ENCODE measurements at places on chromosomes 1 and 21.

GRCh38 chr1:212610575-212610967, 2.0 kb downstream of the ATF3 start:
- no peak for DNase-seq

DNA sequence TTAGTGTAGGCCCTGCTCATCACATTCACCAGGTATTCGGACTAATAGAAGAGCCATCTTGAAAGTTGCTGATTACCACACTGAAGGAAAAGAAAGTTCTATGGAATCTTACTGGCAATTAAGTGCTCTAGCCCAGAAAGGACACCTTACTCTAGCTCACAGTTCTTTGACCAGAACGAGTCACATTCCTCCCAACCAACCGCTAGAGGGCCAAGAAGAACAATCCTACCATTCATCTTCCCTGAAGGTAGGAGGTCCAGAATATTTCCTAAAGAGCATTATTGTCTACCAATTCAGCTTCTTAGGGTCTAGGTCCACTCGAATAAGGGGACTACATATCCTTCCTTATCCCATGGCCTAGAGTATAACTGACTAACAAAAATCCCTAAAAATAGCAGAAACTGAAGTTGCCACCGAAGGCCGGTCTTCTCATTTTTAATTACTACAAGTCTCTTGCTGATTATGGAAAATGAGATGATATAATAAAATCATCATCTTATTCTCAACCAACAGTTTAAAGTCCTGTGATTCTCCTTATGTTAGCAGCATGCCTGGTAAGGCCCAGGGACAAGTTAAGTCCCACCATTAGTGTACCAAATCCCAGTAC, 2.7 kb upstream of the FMO1 start:
- no peak for DNase-seq

GRCh38 chr1:101188331-101188730, 48.5 kb upstream of the S1PR1 start:
- no peak for DNase-seq

GRCh38 chr1:29812408-29813135, 576.2 kb downstream of the PTPRU start:
- no peak for DNase-seq

DNA sequence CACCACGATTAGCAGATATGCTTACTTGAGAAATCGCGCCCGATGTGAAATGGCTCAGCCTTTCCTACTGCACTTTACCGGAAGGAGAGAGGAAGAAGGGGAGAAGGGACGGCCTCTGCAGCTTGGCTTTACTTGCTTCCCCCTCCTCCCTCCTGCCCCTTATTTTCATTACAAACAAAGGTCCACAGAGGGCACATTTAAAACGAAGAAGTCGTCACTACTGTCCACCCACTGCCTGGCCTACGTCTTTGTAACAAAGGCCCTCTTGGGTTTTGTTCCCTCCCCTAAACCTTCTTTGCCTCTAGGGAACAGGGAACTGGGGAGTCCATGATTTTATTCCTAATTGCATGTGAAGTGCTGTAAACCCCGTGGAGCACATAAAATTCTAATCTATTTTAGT, 308.5 kb downstream of the LMX1A start:
- DNase-seq: no peak

GRCh38 chr1:192303029-192303428, 13.8 kb upstream of the RGS21 start:
- DNase-seq: no peak

- no peak for DNase-seq
These were observed 318.0 kb downstream of the TPR start for GRCh38 chr1:186057086-186057485.

- DNase-seq: no peak
These were observed 15.9 kb upstream of the CEP350 start for GRCh38 chr1:179938752-179939151.

GRCh38 chr1:31708324-31708723, 4.5 kb upstream of the COL16A1 start:
- no peak for DNase-seq

GRCh38 chr1:217617126-217617525, 13.8 kb downstream of the GPATCH2 start:
- DNase-seq: no peak

GRCh38 chr1:85061711-85062424, 13.6 kb upstream of the MCOLN3 start:
- peak; percentile 85 for DNase-seq

GRCh38 chr1:74328851-74329250, 93.7 kb downstream of the TNNI3K start:
- no peak for DNase-seq

DNA sequence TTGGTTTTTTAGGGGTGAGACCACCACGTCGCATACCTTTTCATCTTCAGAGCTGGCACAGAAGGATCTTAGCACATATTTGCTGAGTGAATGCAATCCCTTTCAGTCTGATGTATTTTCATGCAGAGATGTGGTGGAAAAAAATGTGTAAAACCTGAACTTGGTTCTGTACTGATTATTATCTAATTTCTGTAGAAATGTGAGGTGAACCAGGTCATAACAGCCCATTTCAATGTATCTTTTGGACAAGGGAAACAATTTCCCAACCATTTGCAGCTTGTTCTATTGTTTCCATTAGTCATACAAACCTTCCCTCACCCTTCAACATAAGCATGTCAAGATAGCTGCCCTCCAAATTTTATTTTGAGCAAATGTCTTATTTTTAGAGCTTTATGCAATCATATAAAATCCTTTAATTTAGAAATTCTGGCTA, 46.8 kb upstream of the RUNX1 start:
- DNase-seq: no peak

- no peak for DNase-seq
These were observed 21.6 kb upstream of the DIP2A start for GRCh38 chr21:46437096-46437498.

DNA sequence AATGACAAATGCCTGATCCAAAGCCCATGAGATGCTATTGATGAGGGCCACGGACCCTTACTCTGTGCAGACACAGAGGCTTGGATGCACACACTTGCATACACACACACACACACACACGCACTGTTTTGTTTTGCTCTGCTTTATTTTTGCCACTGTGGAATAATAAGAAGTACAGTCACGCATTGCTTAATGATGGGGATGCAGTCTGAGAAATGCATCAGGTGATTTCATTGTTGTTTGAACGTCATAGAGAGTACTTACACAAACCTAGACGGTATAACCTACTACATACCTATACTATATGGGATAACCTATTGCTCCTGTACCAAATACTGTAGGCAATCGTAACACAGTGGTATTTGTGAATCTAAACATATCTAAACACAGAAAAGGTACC, 104.4 kb downstream of the RHOU start:
- no peak for DNase-seq

- no peak for DNase-seq
These were observed 37.7 kb downstream of the IGFN1 start for GRCh38 chr1:201228011-201228983.

DNA sequence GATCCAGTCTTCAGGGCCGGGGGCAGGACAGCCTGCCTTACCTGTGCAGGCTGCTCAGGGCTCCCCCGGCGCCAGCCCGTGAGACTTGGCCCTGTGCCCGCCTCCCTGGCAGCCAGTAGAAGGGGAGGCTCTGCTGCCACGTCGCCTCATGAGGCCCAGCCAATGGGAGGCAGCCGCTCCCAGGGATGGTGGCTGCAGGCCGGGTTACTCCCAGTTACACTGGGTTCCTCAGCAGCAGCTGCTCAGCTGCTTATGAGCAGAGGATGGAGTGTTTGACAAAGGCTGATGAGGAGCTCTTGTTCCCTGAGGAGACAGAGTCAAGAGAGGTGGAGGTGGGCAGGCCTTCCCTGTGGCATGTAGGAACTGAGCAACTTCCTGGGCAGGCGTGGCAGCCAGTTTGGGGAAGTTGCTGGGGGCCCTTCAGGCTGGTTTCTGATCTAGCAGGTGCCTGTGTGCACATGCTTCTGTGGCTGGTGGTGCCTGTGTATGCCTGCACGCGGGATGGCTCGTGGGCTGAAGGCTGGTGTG, 5.5 kb downstream of the MFSD2A start:
- no peak for DNase-seq

DNA sequence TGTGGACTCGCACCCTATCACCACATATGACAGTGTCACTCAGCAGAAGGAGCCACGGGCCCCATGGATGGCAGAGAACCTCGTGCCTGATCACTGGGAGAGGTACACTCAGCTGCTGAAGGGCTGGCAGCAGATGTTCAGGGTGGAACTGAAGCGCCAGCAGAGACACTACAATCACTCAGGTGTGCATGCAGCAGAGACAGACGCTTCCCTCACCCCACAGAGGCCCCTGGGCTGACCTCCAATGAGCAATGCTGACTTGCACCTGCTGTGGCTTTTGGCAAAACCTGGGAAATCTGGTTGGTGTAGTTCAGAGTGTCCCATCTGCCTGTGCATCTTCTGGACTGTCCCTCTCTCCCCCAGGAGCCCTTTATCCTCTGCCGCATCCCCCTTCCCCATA, 51.9 kb downstream of the KIAA1614 start:
- no peak for DNase-seq

GRCh38 chr1:173204693-173205092, 2.4 kb downstream of the TNFSF4 start:
- DNase-seq: no peak

DNA sequence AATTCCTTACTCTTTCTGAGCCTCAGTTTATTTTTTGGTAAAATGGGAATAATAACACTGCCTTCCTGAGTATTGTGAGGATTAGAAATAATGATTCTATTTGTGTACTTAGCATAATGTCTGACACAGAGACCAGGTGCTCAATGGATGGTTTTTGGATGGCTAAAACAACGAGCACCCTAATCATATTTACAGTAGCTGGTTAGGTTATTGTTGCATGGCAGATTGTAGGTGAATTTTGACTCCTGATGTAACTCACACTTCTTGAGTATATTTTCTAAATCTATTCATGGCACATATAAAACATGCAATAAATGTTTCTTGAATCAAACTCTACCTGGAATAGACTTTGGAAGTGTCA, 11.9 kb upstream of the DUSP10 start:
- no peak for DNase-seq

GRCh38 chr1:247114351-247115140, 10.4 kb upstream of the ZNF669 start:
- no peak for DNase-seq

DNA sequence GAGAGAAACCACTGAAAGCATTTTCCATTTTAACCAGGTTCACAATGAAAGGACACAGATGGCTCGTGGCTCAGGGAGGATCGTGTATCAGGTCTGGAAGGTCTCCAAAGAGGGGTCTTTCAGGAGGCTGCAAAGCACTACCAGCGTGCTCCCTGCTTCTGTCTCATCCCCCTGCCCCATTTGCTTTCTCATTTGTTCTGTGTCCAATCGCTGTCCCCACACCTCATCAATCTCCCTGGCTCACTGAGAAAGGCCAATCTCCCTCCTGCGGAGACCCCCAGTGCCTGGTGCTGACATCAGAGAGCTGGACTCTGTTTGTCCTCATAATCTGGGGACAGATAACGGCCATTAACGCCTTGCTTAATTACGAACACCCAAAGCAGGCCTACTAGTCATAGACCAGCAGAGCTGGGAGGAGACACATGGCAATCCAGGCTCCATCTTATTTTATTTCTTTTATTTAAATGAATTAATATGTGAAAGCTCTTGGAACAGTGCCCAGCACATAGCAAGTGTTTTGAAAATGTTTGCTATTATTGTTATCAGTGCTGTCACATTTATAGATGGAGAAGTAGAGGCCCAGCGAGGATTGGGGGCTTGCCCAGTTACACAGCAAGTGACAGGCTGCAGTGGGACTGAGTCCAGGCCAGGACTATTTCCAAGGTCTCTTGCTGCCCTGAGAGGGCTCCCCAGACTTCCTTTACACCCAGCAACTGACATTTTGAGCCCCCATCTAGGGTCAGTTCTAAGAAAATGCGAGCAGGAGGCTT, 341.0 kb upstream of the USP24 start:
- no peak for DNase-seq

DNA sequence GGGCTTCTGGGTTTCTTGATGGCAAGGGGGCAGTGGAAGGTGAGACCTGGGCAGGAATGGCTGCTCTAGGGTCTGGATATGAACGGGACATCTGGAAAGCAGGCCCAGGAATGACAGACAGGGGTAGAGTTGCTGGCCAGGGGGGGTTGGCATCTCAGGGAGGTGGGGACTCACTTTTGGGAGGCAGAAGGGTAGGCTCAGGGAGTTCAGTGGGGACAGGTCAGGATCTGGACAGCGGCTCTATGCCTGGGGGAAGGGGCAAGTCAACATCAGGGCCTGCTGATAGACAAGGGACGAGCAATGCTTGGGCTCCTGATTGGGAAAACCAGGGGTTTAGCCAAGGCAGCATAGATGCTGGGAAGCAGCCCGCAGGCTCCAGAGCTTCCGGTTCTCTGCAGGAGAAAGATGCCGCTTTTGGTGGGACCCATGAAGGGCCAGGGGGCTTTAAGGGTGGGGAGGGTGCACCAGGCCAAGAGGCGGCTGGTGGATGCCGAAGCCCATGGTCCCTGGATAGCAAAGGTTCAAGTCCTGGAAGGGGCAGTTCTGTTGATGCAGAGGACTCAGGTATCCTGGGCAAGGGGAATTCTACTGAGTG, 21.9 kb downstream of the IGFN1 start:
- DNase-seq: no peak

DNA sequence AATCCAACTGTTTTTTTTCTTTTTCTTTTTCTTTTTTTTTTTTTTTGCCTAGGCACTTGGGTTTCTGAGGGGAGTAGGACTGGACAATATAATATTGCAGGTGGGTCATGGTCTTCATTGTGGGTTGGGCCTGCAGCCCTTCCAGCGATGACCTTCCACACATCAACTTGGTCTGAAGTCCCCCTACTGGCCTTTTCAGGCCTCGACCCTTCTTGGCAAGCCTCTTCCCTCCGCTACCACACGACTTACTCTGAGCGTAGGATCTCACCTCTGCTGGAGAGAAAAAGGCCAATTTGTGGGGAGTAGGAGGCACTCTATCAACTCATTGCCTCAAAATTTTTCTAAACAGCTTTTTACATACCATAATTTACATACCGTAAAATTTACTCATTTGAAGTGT, 51.1 kb upstream of the GRIK3 start:
- no peak for DNase-seq

DNA sequence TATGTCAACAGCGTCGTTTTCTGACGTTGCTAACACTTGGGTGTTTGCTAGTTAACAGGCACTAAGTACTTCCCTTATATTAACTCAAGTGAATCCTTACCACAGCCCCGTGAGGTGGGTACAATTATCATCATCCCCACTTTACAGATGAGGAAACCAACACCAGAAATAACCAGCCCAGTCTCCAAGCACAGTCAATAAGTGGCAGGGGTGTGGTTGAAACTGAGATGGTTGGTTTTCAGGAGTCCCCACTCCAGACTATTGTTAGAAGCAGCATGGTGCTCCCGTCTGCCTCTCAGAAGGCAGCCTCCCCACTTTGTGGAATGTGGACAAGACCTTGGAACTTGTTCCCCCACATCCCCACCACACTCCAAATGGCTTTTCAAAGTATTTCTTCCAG, 45.7 kb upstream of the ACOT11 start:
- DNase-seq: no peak

GRCh38 chr1:95659588-95659987, 425.6 kb downstream of the RWDD3 start:
- DNase-seq: no peak

- no peak for DNase-seq
These were observed 63.7 kb upstream of the LPGAT1 start for GRCh38 chr1:211894312-211894711.

GRCh38 chr1:234272656-234273312, 100.5 kb upstream of the COA6 start:
- DNase-seq: no peak

Data from omental fat pad (tissue), 4 donors.